ENCODE measurements at places on chromosomes 12 and 14. TPM values are rescaled to one million over a fixed set of nuclear protein-coding genes. Genes with fewer than 3 reads are reported as not detected.

Gene OR8S1
- total RNA-seq = not detected

DNA sequence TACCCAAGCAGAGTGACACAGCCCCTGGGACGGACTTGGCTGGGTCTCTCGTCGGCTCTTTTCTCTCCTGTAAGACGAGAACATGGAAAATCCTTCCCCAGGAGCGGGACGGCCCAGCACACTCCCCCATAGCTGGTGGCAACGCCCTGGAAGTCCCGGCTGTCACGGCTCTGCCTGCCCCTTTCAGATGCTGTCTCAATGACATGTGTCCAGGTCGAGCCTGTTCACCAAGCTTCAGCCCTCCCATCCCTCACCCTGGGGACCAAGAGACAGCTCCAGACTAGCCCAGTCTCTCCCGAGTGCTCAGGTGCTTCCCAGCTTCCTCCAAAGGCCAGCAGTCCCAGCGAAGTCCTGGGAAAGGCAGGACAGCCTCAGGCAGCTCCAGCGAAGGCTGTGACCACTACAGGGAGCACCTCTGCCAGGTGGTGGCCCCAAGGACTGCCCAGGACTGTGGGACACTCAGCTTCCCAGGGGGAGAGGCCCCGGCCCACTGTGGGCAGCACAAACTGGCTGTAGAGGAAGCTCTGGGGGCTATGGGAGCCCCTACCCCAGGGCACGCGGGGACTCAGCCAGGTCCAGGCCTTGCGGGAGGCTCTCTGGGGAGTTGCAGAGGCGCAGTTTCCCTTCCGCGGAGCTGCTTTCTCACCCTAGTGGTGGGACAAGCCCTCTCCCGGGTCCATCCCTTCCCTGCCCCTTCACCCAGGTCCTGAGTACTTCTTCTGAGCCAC, 33.6 kb downstream of the TNFAIP2 start:
- no peak for ATAC-seq

GRCh38 chr14:23130871-23131270, 11.8 kb upstream of the CEBPE start:
- peak; percentile 68 for ATAC-seq

Gene YBX3
- total RNA-seq = 283 TPM

Gene TSPAN19
- not detected for total RNA-seq
